Muscle of leg (tissue), 16 donors: ENCODE measurements at places on chromosomes 2 and 18. TPM values are rescaled to one million over a fixed set of nuclear protein-coding genes. Genes with fewer than 3 reads are reported as not detected.

DNA sequence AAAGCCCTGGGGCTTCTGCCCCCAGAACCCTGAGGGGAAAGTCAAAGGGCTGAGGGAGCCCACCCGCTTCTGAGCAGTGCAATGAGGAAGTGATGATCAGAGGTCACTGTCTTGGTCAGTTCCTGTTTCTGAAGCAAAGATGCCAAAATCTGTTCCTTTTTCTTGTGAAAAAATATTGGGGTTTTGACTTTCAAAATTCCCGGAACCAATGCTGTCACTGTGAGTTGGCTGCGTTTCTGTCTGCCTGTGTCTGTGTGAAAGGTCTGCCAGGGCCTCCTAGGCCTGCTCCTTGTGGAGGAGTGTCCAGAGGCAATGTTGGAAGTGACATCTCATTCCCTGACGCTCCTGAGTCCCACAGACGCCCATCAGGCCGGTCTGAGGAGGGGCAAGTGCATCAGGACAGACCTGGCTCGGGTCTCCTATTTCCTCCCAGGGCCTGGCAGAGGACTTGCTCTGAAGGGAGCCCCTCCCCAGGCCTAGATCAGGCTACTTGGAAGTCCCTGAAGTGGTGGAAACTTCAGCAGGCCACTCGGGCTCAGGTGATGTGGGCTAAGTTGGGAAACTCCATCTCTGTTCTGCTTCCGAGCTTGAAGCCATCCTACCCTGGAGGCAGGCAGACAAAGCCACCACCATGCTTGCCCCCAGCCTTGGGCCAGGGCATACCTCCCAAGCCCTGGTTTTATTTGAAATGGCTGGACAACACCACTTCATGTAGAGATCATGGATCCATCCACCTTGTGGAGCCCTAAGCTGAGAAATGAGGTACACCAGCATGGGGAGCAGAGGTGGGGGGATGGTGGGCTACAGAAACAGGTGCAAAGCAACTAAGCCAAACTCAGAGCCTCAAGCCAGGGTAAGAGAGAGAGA, 51.0 kb downstream of the PKDCC start:
- DNase-seq = peak; percentile 72

- DNase-seq = no peak
These were observed 5.4 kb upstream of the KCNE4 start for GRCh38 chr2:223046470-223047040.

DNA sequence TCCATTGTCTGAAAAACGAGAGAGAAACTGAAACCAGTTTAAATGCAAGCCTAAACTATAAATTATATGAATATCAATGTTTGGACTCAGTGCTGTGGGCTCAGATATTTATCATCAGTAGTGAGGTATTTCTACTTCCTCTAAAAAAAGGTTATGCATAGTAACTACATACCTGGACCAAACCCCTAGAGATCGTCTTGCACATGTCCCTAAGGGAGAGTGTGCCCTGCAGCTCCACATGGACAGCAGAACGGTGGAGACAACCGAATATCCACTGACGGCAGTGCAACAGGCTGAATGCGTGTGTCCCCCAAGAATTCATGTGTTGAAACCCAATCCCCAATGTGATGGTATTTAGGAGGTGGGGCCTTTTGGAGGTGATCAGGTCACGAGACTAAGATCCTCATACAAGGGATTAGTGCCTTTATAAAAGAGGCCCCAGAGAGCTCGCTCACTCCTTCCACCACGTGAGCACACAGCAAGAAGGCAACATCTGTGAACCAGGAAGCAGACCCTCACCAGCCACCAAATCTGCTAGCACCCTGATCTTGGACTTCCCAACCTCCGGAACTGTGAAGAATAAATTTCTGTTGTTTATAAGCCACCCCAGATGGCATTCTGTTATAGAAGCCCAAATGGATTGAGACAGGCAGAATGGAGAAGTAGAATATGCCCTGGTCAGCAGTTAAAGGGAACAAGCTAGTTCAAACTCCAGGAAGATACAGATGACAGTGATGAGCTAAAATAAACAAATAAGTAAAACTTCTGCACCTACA, 208.4 kb downstream of the ANAPC1 start:
- DNase-seq = peak; percentile 45

- DNase-seq = no peak
These were observed 13.5 kb downstream of the CBLN2 start for GRCh38 chr18:72530622-72531021.

GRCh38 chr2:55027226-55027625, 23.0 kb downstream of the RTN4 start:
- no peak for DNase-seq

GRCh38 chr2:43637030-43637803, at the start of gene PLEKHH2:
Gene PLEKHH2 (plus strand): TSS chr2:43637260. CDS start chr2:43644674, 7,414 bp downstream.
- peak; percentile 94 for DNase-seq

TBR1 gene
- 0.04 TPM for polyA plus RNA-seq

- no peak for DNase-seq
These were observed 115.2 kb upstream of the KLHL29 start for GRCh38 chr2:23269747-23270146.

DNA sequence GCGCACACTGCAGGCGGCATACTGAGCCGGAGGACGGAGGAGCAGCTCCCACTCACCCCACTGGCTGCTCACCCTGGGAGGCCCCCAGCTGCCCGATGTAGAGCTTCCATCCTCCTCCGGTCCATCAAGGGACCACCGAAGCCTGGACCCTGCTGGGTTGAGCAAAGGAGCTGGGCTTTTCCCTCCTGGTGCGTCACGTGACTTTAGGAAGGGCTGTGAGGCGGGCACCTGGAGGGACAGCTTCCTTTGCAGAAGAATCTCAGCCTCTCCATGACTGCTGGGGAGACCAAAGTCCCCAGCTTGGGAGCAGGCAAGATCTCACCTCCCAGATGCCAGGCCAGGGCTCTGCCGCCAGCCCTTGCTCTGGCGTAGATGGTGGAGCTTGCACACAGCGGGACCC, 102.7 kb downstream of the TWIST2 start:
- DNase-seq = no peak

STAMBP gene
- polyA plus RNA-seq = 45.7 TPM

DNA sequence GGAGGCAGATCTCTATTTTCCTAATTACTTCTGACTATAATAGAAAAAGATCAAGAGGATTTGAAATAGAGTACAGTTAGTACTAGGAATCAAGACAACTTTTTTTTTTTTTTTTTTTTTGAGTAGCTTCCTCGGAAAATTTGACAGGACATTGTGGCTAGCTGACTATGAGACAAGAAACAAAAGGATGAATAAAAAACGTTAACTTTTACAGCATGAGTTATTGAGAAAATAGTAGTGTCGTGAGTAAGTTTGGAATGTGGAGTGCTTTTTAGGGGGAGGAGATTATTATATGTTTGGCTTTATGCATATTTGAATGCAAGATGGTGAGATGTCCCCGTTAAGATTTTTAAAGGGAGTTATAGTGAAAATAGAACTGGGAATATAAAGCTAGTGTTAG, 27.7 kb upstream of the CPS1 start:
- DNase-seq = no peak

DNA sequence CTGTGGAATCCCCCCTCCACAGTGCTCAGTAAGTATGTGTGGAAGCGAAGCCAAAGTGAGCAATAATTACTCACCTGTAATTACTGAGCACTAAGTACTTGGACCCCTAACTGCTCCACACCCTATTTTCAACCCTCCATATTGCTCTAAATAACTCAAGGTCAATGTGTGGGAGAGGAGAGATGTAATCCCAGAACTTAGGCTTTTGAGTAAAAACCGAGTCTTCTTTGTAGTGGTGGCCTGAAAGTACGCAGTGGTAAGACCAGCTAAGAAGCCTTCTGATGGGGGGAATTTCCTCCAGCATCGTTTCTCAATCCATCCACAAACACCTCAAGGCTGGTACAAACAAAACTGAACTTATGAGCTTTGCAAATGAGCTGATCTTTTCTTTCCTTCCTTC, 551.6 kb downstream of the ZEB2 start:
- no peak for DNase-seq

DNA sequence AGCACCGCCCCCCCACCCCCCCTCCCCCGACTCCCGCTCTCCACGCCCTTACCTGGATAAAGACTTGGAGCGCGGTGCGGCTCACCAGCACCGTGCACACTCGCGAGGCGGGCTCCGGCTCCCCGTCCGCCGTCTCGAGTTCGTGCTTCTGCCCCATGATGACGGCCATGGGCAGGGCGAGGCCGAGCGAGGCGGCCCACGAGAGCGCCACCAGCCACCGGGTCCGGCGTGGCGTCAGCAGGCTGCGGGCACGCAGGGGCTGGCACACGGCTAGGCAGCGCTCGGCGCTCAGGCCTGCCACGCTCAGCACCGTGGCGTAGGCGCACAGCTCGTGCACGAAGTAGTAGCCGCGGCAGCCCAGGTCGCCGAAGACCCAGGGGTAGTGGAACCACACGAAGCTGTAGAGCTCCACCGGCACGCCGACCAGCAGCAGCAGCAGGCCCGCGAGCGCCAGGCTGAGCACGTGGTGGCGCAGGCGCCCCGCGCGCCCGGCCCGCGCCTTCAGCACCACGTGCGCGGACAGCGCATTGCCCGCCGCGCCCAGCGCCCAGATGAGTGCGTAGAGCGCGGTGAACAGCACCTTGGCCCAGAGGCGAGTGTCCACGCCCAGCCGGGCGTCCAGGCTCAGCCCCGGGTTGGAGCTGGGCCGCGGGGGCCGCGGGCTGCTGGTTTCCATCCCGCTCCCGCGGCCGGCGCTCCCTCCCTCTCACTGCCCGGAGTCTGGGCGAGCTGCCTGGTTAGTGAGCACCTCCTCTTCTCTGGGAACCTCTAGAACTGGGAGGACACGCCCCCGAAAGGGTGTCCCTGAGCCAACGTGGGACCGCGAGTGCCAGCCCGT, at the start of gene NTSR2:
Gene NTSR2 (minus strand): TSS at position 742 of the 838 bp plus-strand sequence. CDS start 66 bp downstream, at position 676.
- DNase-seq = peak; percentile 78

- DNase-seq = no peak
These were observed 97.0 kb downstream of the RNF144A start for GRCh38 chr2:7014174-7014640.

- DNase-seq = peak; percentile 85
These were observed 169.2 kb downstream of the CDH20 start for GRCh38 chr18:61502472-61502871.

DNA sequence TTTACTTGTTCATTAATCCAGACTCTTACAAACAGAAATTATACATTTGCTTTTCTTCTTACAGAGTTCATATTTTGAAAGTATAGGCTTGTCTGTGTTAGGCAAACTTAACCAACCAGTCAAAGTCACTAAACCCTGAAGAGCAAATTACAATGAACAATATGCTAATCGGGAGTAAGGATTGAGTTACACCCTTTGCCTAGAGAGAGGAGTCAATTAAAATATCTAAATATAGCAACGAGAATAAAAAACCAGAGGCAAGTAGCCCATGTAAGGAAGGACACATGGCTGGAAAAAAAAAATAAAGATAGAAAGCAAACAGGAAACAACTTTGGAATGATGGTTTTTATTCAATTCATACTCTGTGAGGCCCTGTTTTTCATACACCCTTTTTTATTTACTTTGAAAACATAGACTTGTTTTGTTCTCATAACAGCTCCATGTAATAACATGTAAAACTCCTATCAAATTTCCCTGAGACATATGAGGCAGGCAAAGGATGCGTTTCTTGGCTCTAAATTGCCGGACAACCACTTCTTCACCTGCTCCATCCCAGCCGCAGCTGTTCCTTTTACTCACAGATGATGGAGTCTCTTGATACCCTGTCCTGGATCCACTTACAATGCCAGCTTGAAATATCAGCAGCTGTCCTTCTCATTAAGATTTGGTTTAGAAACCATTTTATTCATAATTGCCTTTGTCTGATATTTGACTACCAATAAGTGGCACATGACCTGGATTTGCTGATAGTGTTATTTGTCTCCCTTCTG, 767.7 kb upstream of the GCFC2 start:
- peak; percentile 86 for DNase-seq

REG3A gene
- not detected for polyA plus RNA-seq

CASP10 gene
- polyA plus RNA-seq = 4.8 TPM

- DNase-seq = no peak
These were observed 137.6 kb downstream of the FSIP2 start for GRCh38 chr2:185876234-185876633.

FAM124B gene
- 7.4 TPM for polyA plus RNA-seq

- no peak for DNase-seq
These were observed 220.1 kb downstream of the SNTG2 start for GRCh38 chr2:1170711-1171110.

GRCh38 chr18:38644875-38645641, 1079.5 kb upstream of the CELF4 start:
- no peak for DNase-seq

DNA sequence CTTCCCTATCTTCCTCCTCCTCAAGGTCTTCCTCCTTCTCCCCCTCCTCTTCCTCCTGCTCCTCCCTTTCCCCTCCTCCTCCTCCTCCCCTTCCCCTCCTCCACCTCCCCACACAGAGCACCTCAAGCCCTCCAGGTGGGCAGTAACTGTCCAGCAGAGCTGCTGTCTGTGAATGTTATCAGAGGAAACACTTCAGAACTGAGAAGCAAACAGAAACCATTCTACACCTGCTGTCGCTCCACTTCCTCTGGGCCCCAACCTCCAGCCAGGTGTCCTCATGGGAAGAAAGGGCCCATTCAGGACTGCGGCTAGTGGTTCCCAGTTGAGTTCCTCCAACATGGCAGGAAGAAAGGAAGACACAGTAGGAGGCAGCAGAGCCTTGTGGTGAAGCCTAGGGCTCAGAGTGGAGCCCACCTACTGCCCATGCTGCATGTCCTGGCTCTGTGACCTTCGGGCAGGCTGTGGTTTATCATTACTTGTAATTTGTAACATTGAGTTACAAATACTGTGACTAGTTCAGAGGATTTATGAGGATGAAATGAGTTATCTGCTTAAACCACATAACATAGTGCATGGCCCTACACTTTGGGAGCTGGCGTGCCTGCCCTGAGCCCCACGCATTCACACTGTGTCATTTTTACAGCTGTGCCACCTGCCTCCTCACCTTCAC, 165.9 kb upstream of the ID2 start:
- DNase-seq = no peak
